ENCODE measurements at places on chromosomes 12 and 14.

- DNase-seq = no peak
These were observed 25.0 kb upstream of the KCNA5 start for GRCh38 chr12:5018677-5019076.

DNA sequence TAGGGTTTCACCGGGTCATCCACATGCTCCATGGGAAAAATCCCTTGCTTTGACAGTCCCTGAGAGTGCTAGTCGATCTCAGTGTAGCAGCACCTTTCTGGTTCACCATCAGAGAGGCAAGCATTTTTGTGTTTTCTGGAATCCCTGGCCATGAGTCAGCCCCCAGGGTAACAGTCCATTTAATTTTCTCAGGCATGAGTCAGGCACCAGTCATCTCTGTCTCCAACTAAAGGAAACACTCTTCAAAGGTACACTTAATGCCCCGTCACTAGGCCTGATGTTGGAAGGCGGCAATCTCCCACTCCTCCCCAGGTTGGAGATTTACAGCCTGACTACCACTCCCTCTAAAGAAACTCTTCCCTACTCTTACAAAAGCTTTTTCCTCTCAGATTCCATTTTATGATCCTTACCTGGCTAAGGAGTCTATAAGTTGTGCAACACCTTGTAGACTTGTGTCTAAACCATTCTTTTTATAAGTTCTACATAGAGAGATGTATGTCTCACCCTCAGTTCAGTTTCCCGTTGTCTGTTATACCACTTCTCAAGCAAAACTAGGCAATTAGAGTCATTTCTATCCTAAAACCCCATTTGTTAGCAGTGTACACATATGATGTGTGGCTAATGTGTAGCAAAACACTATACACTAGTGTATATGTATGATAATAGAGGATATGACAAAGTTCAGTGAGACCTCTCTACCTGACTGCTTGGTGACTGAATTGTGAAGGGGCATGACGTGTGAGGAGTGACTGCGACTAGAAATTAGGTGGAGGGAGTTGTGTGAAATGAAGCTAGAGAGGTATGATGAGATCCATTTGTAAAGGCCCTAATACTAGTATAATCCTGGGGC lies 24.6 kb downstream of the TMEM19 start:
- no peak for DNase-seq

- no peak for DNase-seq
These were observed 604 bp downstream of the GLIPR1 start for GRCh38 chr12:75481013-75481705.

GRCh38 chr12:22443379-22444316 lies 100.7 kb downstream of the C2CD5 start:
- peak; percentile 65 for DNase-seq

GRCh38 chr12:112107306-112108201 lies 1.0 kb downstream of the NAA25 start:
- DNase-seq = no peak

DNA sequence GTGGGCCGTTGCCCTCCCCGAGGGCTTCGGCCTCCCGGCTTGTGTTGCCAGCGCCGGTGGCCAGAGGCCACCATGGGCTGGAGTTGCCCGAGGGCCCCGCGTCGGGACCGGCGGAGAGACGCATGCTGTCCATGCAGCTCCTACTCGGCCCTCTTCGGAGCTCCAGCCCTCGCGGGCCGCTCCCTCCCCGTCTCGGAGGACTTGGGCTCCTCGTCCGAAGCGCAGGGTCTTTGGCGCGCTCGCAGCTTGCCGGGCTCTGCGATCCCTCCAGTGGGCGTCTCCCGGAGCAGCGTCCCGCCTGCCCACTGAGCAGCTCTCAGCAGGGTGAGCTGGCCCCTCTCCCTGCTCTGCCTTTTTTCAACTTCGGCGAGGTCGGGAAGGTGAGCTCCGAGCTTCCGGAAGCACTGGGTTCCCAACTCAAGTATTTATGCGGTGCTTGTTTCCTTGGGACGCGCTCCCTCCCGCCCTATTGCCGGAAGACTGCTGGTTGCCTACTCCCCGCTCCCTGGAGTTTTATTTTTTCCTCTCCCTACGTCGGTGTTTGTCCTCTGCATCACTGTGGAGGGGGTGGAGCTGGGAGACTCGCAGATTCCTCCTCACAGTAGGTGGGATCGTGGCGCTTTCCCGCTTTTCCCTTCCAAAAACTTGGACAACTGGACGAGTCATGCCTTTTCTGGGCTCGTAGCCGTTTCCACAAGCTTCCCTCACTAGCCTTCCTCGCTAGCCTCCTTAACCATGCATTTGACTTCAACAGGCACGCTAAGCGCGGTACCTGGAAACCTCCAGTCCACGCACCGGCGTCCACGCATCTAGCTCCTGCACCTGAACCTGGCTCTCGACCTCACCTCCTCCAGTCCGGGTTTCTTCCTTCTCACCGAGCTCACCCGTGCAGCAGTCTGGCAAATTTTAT lies at the start of gene AVPR1A:
AVPR1A (minus strand) TSS at position 489 of the 910 bp plus-strand sequence; CDS start at position 124, 365 bp downstream.
- DNase-seq = no peak

- DNase-seq = no peak
These were observed 19.0 kb downstream of the GLT1D1 start for GRCh38 chr12:128872303-128872702.

GRCh38 chr14:102690509-102691286 lies 86.6 kb upstream of the TRAF3 start:
- no peak for DNase-seq

DNA sequence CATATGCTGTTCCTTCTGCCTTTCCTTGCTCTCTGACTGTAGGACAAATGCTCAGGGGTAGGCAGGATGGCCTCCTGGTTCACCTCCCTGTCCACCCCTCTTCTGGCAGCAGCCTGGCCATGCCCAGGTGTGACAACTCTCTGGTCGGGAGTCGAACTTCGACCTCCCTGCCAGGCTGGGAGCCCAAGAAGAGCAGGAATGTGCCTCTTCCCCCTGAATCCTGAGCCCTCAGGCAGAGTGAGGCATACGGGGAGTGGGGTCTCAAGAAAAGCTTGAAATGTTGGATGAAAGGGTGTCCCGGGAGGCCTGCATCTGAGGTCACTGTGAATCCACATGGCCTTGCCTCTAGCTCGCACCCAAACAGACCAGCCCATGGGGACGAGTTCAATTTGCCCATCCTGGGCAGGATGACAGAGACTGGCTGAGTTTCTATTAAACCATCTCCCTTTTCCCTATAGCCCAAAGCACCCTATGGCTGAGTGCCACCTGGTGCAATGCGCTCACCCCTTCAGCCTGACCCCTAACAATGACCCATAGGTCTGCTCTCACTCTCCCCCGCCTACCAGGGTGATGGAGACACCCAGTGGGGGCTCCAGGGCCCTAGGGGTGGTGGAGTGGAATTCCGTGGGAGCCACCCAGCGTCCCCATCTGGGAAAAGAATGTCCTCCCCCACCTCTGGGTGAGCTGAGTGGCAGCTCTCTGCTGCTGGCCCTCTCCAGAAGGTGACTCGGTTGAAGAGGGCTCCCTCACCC lies 52.9 kb upstream of the DIO3 start:
- DNase-seq = no peak
